ENCODE measurements at places on chromosomes 1 and 21.

GRCh38 chr1:15765495-15766194, 7.0 kb downstream of the FBLIM1 start:
- DNase-seq, result no peak

DNA sequence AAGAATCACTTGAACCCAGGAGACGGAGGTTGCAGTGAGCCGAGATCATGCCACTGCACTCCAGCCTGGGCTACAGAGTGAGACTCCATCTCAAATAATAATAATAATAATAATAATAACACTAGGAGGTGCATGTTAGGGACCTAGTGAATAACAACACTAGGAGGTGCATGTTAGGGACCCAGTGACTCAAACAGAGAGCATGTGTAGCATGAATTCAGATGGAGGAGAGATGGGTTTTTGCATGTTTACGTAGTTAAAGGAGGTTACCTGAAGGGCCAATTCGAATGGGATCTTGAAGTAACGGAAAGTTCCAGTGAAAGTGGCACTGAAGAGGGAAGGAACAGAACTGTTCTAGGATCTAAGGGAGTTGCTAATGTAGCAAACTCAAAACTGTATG, 7.1 kb upstream of the KCNK1 start:
- DNase-seq, result no peak

DNA sequence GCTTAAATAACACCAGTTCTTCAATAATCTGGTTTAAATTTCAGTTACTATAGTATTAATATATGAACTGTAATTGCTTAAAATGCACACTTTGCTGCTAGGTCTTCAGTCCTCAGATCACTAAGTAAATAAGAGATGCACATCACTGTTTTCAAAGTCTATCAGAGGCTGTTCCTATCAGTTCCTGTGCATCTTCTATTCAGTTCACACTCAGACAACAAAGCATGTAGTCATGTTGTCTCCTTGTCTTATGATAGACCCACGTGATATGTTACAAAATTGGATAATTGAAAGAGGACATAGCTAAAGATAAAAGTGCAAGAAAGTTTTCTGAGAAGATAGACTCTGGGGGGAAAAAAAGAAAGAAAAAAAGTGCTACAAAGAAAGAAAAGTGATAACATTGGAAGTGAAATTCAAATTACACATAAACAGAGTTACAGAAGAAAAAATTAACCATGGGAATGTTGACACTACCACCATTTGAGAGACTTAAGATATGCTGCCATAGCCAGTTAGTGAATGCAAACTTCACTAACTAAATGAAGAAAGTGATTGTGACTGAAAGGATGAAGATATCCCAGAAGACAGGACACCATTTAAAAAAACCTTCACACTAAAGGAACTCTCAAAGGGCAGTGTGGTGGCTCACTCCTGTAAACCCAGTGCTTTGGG, 33.9 kb upstream of the TSNAX start:
- DNase-seq, result no peak

- DNase-seq, result no peak
Observed at GRCh38 chr21:28776251-28776650, 216.4 kb downstream of the LTN1 start.

- no peak for DNase-seq
Observed at GRCh38 chr1:30977105-30977504, 68.5 kb upstream of the SDC3 start.

DNA sequence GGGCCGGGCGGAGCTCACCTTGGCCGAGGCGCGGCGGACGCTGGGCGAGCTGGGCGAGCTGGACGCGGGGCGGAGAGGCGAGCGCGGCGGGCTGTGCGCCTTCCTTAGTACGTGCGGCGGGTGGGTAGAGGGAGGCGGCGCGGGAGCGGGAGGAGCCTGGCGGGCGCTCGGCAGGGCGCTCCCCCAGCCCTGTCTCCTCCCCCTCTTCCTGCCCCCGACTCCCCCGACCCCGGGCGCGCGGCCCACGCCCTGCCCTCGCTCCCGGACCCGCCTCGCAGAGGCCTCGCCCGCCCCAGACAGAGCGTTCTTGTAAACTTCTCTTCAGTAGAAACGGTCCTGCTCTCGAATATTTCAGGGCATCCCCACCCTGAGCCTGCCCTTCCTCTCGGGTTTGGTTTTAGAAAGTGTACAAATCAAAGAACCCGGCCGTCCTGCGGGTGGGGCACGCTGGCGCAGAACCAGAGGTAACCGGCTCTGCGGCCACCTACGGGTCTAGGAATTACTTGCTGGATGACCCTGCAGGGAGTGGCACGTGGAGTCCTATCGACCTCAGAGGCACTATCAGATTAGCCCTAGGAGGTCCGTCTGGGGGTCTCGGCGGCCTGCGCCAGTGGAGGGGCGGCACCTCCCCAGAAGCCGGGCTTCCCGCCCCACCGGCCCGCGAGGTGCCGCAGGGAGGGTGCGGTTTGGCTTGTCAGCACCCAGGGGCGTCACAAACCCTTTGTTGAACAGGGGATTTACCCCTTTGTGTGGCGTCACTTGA, at the start of gene S100A10:
S100A10 (minus strand) TSS at position 126 of the 763 bp plus-strand sequence. CDS start 7,629 bp downstream, outside the sequence.
- DNase-seq, result no peak

GRCh38 chr1:179080866-179081686, 794 bp upstream of the TOR3A start:
- peak; percentile 49 for DNase-seq

GRCh38 chr1:11680270-11681070, 478 bp downstream of the MAD2L2 start:
- DNase-seq, result no peak

- peak; percentile 42 for DNase-seq
Observed at GRCh38 chr1:209601809-209602657, 18.5 kb downstream of the CAMK1G start.

GRCh38 chr1:83787246-83787998, 211.5 kb downstream of the TTLL7 start:
- no peak for DNase-seq

All from hippocampal formation (tissue), 2 donors.